ENCODE measurements at places on chromosomes 7 and 10. TPM values are rescaled to one million over a fixed set of nuclear protein-coding genes. Genes with fewer than 3 reads are reported as not detected.

GRCh38 chr10:88245974-88246511 lies 337.1 kb downstream of the RNLS start:
- peaks cover 7% of the 10 kb centered on the region for H3K4me1 ChIP-seq
- DNase-seq, result no peak
- H3K27me3 ChIP-seq, result no peaks in the 10 kb centered on the region

Gene GLI3
- total RNA-seq, result 1.1 TPM

GRCh38 chr10:128694851-128695725 lies 568.9 kb upstream of the MKI67 start:
- no peak overlapping the region for H3K27ac ChIP-seq
- H3K4me1 ChIP-seq, result no peaks in the 10 kb centered on the region
- no peaks in the 10 kb centered on the region for H3K36me3 ChIP-seq
- no peak for DNase-seq
- H3K4me3 ChIP-seq, result no peak overlapping the region

DNA sequence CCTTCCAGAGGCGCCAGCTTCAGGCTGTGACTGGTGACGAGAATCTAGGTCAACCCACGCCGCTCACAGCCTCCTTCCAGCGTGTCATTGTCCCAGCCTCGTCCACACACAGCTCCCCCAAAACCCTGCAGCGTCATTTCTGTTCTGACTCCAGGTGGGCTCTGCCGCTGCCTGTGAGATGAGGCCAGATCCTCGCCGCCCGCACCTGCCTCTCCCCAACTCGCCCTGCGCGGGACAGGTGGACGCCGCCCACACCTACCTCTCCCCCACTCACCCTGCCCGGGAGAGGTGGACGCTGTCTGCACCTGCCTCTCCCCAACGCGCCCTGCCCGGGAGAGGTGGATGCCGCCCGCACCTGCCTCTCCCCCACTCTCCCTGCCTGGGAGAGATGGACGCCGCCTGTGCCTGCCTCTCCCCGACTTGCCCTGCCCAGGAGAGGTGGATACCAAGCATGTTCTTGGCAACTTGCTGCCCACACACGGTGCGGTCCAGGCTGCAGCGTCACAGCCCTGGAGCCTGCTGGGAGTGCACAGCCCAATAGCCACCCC lies 32.0 kb upstream of the CFAP46 start:
- H3K36me3 ChIP-seq, result peaks cover 4% of the 10 kb centered on the region
- no peak for DNase-seq
- peaks cover 24% of the 10 kb centered on the region for H3K27me3 ChIP-seq
- no peak overlapping the region for H3K27ac ChIP-seq
- H3K4me3 ChIP-seq, result no peak overlapping the region

Gene CDH23
- total RNA-seq, result 9.0 TPM

DNA sequence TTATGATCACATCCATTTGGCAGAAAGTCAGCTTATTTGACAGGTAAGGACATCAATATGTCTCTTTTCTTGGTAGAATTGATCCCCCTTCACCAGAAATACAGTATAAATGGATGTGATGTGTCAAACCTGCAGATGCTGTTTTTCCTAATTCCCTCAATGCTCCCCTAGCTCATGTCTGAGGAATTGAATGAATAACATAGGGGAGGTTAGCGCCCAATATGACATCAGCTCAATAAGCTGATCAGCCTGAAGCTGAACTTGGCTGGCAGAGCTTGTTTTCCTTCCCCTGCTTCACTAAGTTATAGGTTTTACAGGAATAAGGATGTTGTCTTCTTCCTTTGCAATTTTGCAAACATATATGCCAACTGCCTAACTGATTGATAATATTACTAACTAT lies 132.5 kb downstream of the REEP3 start:
- DNase-seq, result no peak
- H3K36me3 ChIP-seq, result no peaks in the 10 kb centered on the region
- no peak overlapping the region for H3K27ac ChIP-seq
- no peak overlapping the region for H3K4me3 ChIP-seq
- H3K4me1 ChIP-seq, result no peaks in the 10 kb centered on the region

DNA sequence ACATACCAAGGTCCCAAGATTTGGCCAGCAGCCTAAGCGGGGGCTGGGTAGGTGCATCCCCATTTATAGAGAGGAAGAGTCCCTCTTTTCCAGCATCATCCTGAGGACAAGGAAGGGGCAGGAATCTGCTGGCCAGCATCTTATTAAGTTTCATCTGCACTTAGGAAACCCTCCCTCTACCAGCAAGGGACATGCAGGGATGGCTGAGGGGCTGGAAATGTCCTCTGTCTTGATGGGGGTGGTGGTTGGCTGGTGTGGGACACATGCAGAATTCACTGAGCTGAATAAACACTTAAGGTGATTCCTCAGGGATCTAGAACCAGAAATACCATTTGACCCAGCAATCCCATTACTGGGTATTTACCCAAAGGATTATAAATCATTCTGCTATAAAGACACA lies 42.1 kb downstream of the NOD1 start:
- no peaks in the 10 kb centered on the region for H3K27me3 ChIP-seq
- peaks cover 8% of the 10 kb centered on the region for H3K4me1 ChIP-seq
- H3K27ac ChIP-seq, result no peak overlapping the region
- DNase-seq, result no peak

- H3K27me3 ChIP-seq, result peaks cover 9% of the 10 kb centered on the region
- peaks cover 6% of the 10 kb centered on the region for H3K36me3 ChIP-seq
- peak overlapping the region; percentile 39 for H3K27ac ChIP-seq
These were observed 1.3 kb upstream of the DMBT1 start for GRCh38 chr10:122559228-122559627.

DNA sequence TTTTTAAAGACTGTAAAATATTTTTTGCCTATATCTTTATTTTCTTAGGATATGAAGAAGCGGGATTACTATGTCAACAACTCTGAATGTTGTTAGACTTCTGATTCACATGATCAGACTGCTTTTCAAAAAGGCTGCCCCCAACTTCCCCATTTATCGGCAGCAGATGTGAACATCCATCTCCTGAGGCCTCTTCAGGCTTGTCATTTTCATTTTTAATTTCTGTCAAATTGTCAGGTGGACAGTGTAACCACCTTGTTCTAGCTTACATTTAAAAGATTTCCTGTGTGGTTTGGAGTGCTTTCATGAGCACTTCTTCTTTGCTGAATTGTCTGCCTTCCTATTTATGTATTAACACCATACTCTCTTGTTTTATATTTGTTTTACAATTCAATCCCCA lies 78.8 kb upstream of the GSDME start:
- peaks cover 26% of the 10 kb centered on the region for H3K4me1 ChIP-seq
- peak overlapping the region; percentile 60 for H3K27ac ChIP-seq
- peaks cover 10% of the 10 kb centered on the region for H3K36me3 ChIP-seq
- H3K4me3 ChIP-seq, result peak overlapping the region; percentile 52

- no peak overlapping the region for H3K4me3 ChIP-seq
- H3K4me1 ChIP-seq, result no peaks in the 10 kb centered on the region
- DNase-seq, result no peak
- H3K27ac ChIP-seq, result no peak overlapping the region
These were observed 20.7 kb downstream of the FGFR2 start for GRCh38 chr10:121577568-121577967.

GRCh38 chr7:91031757-91032156 lies 232.5 kb upstream of the FZD1 start:
- no peaks in the 10 kb centered on the region for H3K36me3 ChIP-seq
- no peak for DNase-seq
- no peaks in the 10 kb centered on the region for H3K4me1 ChIP-seq
- H3K27me3 ChIP-seq, result peaks cover 4% of the 10 kb centered on the region
- no peak overlapping the region for H3K4me3 ChIP-seq

- H3K4me3 ChIP-seq, result no peak overlapping the region
- peak overlapping the region; percentile 43 for H3K27ac ChIP-seq
- peaks cover 9% of the 10 kb centered on the region for H3K36me3 ChIP-seq
- H3K4me1 ChIP-seq, result peaks cover 4% of the 10 kb centered on the region
- H3K27me3 ChIP-seq, result no peaks in the 10 kb centered on the region
These were observed 42.8 kb downstream of the TBXAS1 start for GRCh38 chr7:139871820-139872219.

DNA sequence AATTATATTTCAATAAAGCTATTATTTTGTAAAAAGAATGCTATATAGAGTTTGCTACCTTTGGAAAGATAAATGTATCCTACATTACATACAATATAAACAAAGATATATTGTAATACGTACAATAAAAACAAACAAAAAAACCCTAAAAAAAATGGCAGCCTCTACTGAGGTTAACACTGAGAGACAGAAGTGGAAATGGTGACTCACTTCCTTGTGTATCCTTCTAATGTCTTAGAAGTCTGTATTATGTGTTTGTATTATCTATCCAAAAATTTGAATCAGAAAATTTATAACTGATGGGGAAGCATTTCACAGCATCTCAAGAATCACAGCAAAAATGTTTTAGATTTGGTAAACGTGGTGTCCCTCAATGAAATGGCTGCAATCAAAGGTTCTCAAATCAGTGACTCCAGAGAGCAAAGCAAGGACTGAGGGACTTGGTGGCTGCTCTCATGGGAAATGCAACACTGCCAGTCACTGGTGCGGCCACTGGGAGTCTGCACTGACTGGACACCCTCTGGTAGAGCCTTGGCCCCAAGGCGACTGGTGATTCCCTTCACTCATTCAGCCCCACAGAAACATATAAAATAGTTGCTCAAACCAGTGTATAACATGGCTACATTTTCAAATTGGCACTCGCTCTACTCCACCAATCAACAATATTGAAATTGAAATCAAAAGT lies 53.8 kb downstream of the PANK1 start:
- DNase-seq, result no peak
- no peak overlapping the region for H3K27ac ChIP-seq
- H3K36me3 ChIP-seq, result no peaks in the 10 kb centered on the region

DNA sequence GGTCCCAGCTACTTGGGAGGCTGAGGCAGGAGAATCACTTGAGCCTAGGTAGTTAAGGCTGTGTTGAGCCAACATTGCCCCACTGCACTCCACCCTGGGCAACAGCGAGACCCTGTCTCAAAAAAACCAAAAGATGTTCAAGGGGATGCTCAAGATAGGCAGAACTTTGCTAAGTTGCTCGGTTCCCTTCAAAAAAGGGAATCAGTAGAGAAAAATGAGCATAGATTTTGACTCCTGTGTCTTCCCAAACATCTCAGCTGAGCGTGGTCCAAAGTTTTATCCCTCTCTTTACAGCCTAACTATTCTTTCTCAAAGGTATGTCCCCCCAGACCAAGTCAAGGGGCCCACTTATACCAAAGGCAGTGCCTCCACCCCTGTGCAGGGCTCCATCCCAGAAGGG lies 14.0 kb downstream of the AGFG2 start:
- H3K36me3 ChIP-seq, result peaks cover 9% of the 10 kb centered on the region
- no peak overlapping the region for H3K4me3 ChIP-seq
- peak overlapping the region; percentile 14 for H3K27ac ChIP-seq
- DNase-seq, result no peak
- H3K4me1 ChIP-seq, result peaks cover 27% of the 10 kb centered on the region

Gene TMEM176A
- total RNA-seq, result 0.20 TPM

DNA sequence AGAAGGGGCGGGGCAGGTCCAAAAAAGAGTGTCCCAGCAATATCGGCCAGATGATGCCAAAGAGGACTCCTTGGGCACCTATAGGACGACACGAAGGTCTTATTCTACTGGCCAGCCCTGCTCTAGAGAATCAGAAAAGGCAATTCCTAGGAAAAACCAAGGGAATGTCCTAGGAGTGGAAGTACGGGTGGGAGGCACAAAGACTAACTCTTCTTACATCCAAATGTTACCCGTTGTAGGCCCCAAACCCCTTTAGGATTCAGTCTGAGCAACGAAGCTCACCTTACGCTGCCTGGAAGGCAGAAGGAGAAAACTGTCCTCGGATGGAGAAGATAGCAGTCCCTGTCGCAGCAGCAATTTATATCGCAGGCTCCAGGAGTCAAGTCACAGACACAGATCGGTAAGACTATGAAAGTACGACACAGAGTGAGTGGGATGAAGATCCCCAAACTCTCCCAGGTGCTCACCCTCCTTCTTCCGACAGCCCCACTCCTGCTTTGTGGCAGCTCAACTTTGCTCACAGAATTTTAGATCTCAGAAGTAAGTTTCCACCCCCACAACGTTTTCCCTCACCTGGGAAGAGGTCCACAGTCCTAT lies 558 bp downstream of the TCTN3 start:
- H3K4me3 ChIP-seq, result peak overlapping the region; percentile 95
- no peak for DNase-seq
- H3K27me3 ChIP-seq, result peaks cover 9% of the 10 kb centered on the region
- H3K36me3 ChIP-seq, result peaks cover 10% of the 10 kb centered on the region

DNA sequence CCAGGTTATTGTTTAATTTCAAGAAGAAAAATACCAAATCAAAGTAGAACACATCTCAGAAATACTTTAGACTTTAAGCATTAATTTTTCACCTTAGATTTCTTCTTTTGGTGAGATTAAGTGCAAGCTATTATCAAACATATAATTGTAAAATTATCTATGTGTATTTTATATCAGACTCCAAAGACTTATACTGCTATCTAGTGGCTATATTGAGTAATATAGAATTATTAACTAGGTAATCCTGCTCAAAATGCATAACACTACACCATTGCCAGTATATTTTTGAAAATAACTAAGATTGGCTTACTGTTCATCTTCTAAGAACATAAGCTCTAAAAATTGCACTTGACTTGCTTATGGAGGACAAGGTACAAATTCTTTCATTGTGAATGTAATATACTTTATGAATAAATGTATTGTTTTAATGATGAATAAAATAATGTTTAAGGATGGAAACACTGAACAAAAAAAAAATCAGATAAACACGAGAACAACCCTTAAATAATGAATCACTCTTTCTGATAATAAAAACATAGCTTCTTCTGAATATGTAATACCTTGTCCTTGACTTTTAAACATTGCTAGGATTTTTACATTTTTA lies 86.7 kb upstream of the GNAI1 start:
- H3K27me3 ChIP-seq, result no peaks in the 10 kb centered on the region
- H3K4me1 ChIP-seq, result no peaks in the 10 kb centered on the region
- no peak overlapping the region for H3K27ac ChIP-seq
- DNase-seq, result no peak
- H3K4me3 ChIP-seq, result no peak overlapping the region

Gene TAS2R39
- total RNA-seq, result not detected

Gene GDF10
- total RNA-seq, result not detected

Gene AKR1C1
- 1.2 TPM for total RNA-seq

DNA sequence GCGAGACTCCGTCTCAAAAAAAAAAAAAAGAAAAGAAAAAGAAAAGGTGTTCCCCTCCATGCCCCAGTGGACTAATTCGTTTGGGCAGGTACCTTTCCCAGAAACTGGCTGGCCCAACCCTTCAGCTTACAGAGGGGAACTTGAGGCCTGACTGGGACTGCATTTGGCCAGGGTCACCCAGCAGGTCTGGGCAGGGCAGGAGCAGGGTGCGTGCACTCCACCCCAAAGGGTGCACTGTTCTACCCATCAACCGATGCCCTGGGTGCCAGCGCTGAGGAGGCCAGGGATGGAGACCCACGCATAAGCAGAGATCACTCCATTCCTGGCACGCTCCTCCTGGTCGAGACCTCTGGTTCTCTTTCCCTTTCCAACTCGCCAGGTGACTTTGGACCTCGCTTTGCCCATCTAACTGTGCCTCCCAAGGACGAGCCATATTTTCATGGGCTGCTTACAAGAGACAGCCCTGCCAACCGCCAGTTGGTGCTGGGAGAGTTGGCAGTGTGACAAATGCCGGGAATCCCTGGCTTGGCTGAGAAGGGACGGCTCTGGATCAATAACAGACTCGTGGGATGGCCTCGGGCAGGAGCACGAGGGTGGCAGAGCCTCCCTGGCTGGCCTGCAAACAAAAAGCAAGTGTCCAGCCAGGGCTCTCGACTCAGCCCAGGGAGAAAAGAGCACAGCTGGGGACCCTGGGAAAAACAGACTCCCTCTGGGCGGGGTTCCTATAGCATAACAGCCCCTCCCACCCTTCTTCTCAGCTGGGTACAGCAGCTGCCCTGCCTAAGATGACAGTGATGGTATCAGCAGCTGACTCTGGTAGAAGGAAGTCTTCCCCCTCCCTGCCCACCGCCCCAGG lies 7.9 kb downstream of the HSPB1 start:
- H3K36me3 ChIP-seq, result no peaks in the 10 kb centered on the region
- H3K4me1 ChIP-seq, result peaks cover 7% of the 10 kb centered on the region
- H3K4me3 ChIP-seq, result no peak overlapping the region
- no peak overlapping the region for H3K27ac ChIP-seq
- DNase-seq, result no peak
- H3K27me3 ChIP-seq, result no peaks in the 10 kb centered on the region

Data from T-helper 17 cell (primary cell).